ENCODE measurements at places on chromosomes 7 and 10. TPM values are rescaled to one million over a fixed set of nuclear protein-coding genes. Genes with fewer than 3 reads are reported as not detected.

The DKK1 gene
- 355 TPM for total RNA-seq

The TDRD1 gene
- total RNA-seq, result not detected

The TUBAL3 gene
- total RNA-seq, result not detected

The CCDC146 gene
- 1.1 TPM for total RNA-seq

The ZCCHC24 gene
- 18.2 TPM for total RNA-seq

The NPC1L1 gene
- total RNA-seq, result not detected

The SLC18A2 gene
- total RNA-seq, result not detected

The ACHE gene
- not detected for total RNA-seq

The EFCAB10 gene
- total RNA-seq, result 0.39 TPM

The PRPS1L1 gene
- not detected for total RNA-seq

The CYP3A7 gene
- total RNA-seq, result not detected

The ZNF727 gene
- total RNA-seq, result not detected

The ZNF853 gene
- total RNA-seq, result 0.94 TPM

The SGCE gene
- 166 TPM for total RNA-seq

The LIPK gene
- total RNA-seq, result not detected

The CYP2C19 gene
- total RNA-seq, result not detected

The ENTPD1 gene
- total RNA-seq, result 0.02 TPM

The SEMA3C gene
- total RNA-seq, result 116 TPM
